Fibroblast of lung (primary cell): ENCODE measurements at places on chromosomes 12 and 14.

- H3K27ac ChIP-seq = no peak overlapping the region
- no peaks in the 10 kb centered on the region for H3K36me3 ChIP-seq
- H3K27me3 ChIP-seq = no peaks in the 10 kb centered on the region
- no peaks in the 10 kb centered on the region for H3K4me1 ChIP-seq
- peak; percentile 47 for DNase-seq
- H3K4me3 ChIP-seq = no peak overlapping the region
Observed at GRCh38 chr12:87667378-87667777, 361.8 kb downstream of the C12orf50 start.

- peaks cover 10% of the 10 kb centered on the region for H3K4me1 ChIP-seq
- H3K27ac ChIP-seq = no peak overlapping the region
- H3K27me3 ChIP-seq = no peaks in the 10 kb centered on the region
- H3K36me3 ChIP-seq = no peaks in the 10 kb centered on the region
Observed at GRCh38 chr14:54722791-54723432, 156.0 kb downstream of the SAMD4A start.

GRCh38 chr12:76878099-76878898, 520 bp downstream of the CSRP2 start:
- peak overlapping the region; percentile 95 for H3K27ac ChIP-seq
- H3K4me3 ChIP-seq = peak overlapping the region; percentile 83
- no peaks in the 10 kb centered on the region for H3K36me3 ChIP-seq
- peak; percentile 8 for DNase-seq

GRCh38 chr12:32558903-32559302, 120.2 kb upstream of the DNM1L start:
- DNase-seq = no peak
- H3K27me3 ChIP-seq = no peaks in the 10 kb centered on the region
- H3K27ac ChIP-seq = peak overlapping the region; percentile 29
- no peaks in the 10 kb centered on the region for H3K36me3 ChIP-seq
- H3K4me3 ChIP-seq = no peak overlapping the region
- peaks cover 6% of the 10 kb centered on the region for H3K4me1 ChIP-seq

DNA sequence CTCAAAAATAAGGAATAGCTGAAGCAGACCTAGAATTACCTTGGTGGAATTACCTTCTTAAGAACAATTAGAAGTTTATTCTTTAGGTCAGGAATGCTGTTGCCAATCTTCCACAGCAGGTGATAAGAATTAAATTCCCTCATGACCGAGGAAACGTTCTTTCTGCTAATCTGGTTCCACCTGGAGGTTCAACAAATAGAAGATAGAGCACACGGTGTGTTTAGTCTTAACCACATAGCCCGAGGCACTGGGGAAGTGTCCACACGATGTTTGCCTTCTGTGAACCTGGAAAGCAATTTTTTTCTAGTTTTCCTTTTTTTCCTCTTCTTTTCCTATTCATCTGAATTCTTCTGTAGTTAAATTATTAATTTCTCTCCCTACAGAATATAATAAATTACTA, 906.9 kb downstream of the NRXN3 start:
- H3K4me3 ChIP-seq = no peak overlapping the region
- H3K4me1 ChIP-seq = no peaks in the 10 kb centered on the region
- no peak overlapping the region for H3K27ac ChIP-seq
- no peak for DNase-seq

GRCh38 chr14:89493877-89494634, 77.0 kb upstream of the FOXN3 start:
- H3K27me3 ChIP-seq = no peaks in the 10 kb centered on the region
- H3K36me3 ChIP-seq = no peaks in the 10 kb centered on the region
- H3K4me3 ChIP-seq = no peak overlapping the region
- DNase-seq = peak; percentile 54
- H3K4me1 ChIP-seq = no peaks in the 10 kb centered on the region
- no peak overlapping the region for H3K27ac ChIP-seq

DNA sequence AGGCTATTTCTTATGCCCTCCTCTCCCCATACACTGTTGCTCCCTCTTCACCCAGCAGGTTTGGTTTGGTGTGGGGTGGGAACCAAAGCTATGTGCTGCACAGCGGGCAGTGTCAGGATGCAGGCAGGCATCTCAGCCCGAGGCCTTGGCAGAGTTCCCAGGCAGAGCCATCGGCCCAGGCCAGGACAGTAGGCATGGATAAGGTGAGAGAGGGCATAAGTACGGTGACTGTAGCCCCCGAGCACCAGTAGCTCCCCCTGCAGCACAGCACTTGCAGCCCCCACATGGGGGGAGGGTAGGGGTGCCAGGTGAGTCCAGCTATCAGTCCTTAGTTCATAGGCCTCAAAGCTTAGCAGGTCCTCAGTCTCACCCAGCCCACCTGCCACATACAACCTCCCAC, 7.2 kb downstream of the KLHL33 start:
- H3K27ac ChIP-seq = no peak overlapping the region
- no peaks in the 10 kb centered on the region for H3K27me3 ChIP-seq
- H3K36me3 ChIP-seq = no peaks in the 10 kb centered on the region
- no peak for DNase-seq

DNA sequence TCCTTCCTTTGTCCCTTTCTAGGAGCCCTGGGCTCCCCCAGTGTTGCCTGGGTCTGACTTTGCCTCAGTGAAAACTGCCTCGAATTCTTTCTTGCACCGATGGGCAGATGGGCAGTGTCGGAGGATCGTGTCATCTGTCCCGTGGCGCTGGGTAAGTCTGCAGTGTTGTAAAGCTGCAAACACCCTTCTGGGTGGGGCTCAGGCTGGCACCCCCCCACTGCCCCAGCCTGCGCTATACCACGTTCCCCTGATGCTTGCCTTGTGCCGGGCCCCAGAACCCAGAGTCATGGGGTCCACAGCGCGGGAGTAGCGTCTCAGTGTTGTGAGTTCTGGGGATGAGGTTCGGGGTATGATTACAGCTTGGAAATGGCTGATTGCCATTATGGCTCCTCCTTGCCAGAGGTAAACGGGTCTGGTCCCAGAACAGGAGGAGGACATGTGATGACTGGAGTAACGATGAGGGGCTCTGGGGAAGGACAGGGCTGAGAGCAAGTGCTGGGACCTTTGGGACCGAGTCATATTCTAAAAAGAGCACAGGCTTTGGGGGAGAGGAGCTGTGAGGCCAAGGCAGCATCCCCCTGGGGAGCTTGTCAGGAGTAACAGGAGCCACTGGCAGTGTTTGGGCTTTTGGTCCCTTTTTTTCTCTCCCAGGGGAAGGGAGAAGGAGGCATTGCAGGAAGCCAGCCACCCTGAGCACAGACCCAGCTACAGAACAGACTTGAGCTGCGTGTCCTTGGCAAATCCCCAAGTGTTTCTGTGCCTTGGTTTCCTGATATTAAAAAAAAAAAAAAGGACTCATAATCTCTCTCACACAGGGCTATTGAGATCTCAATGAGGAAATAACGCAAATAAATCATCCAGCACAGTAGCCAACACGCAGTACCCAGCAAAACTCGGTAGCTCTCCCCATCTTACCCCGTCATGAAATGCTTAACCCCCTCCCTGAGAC, 4.3 kb downstream of the RTL1 start:
- H3K4me1 ChIP-seq = peaks cover 4% of the 10 kb centered on the region
- H3K36me3 ChIP-seq = peaks cover 9% of the 10 kb centered on the region
- no peak for DNase-seq
- H3K27ac ChIP-seq = no peak overlapping the region
- no peak overlapping the region for H3K4me3 ChIP-seq
- no peaks in the 10 kb centered on the region for H3K27me3 ChIP-seq

DNA sequence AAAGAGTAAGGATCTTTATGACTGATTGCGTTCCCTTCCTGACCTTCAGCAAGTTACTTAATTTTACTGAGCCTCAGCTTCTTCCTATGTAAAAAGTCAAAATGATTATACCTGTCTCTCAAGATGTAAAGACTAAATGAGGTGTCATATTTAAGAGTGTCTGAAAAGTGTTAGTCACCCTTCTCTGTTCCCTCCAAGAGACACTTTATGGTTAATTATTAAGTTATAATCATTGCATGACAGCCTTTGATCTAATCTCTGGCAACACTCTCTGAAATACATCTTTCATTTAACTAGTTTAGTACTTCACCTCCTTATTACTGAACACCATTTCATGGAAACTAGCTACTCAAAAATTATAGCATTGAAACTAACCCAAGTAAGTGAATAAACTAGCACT, 54.8 kb downstream of the BMAL2 start:
- H3K36me3 ChIP-seq = peaks cover 2% of the 10 kb centered on the region
- H3K27ac ChIP-seq = no peak overlapping the region
- peaks cover 6% of the 10 kb centered on the region for H3K4me1 ChIP-seq
- DNase-seq = no peak
- H3K4me3 ChIP-seq = no peak overlapping the region
- no peaks in the 10 kb centered on the region for H3K27me3 ChIP-seq

- DNase-seq = no peak
- H3K4me3 ChIP-seq = no peak overlapping the region
- H3K4me1 ChIP-seq = no peaks in the 10 kb centered on the region
- H3K27ac ChIP-seq = no peak overlapping the region
Observed at GRCh38 chr12:44703182-44703910, 172.8 kb downstream of the NELL2 start.

DNA sequence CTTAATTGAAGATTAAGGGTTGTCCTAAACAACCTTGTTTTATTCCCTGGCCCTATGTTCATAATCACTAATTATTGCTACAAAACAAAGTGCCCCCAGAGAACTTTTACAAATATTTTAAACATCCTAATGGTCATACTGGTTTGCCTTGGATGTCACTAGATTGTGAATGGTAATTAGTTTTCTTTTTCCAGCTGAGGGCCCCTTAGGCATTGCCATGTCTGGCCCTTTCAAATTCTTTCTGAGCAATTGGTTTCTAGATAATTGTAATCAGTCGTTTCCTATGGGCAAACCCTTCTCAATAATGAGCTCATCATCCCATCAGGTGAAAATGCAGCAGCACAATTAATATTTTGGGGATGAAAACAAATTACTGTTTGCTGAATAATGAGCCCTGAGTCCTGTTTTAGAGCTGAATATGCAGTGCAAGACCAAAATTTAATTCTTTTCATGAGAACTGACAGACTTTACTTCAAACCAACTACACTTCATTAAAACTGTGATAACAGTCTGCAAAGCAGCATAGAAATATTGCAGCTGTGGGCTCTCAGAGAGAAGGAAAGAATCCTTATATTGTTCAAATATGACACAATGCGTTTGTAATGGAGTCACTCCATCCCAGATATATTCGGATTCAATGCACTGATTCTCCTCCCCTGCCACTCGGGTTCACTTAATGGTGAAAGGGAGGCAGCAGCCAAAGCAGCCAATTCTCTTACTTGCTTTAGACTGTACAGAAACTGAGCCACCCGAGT, 67.7 kb upstream of the ARHGAP5 start:
- peaks cover 3% of the 10 kb centered on the region for H3K4me1 ChIP-seq
- H3K27me3 ChIP-seq = no peaks in the 10 kb centered on the region
- DNase-seq = no peak
- H3K4me3 ChIP-seq = no peak overlapping the region
- H3K36me3 ChIP-seq = no peaks in the 10 kb centered on the region

GRCh38 chr12:77087427-77087826, 22.1 kb upstream of the E2F7 start:
- DNase-seq = peak; percentile 95
- H3K4me1 ChIP-seq = peaks cover 3% of the 10 kb centered on the region
- H3K27ac ChIP-seq = no peak overlapping the region
- no peak overlapping the region for H3K4me3 ChIP-seq
- no peaks in the 10 kb centered on the region for H3K27me3 ChIP-seq

DNA sequence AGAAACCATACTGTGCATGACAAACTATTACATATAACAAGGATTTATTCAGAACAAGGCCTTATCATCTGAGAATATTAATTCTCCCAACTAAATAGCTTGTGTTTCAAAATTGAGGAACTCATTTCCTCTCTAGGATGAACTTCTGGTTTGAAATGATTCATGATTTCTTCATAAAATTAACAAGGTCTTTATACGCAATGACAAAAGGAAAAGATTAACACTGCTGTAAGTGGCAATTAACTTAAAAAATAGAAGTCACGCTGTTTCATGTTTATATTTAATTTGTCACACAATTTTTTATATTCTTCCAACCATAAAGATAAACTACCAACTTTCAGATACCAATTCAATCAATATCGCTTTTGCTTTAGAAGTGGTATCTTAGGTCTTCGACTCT, 80.8 kb downstream of the GRIP1 start:
- no peaks in the 10 kb centered on the region for H3K36me3 ChIP-seq
- H3K4me1 ChIP-seq = no peaks in the 10 kb centered on the region
- H3K27ac ChIP-seq = no peak overlapping the region
- no peak overlapping the region for H3K4me3 ChIP-seq
- H3K27me3 ChIP-seq = no peaks in the 10 kb centered on the region

DNA sequence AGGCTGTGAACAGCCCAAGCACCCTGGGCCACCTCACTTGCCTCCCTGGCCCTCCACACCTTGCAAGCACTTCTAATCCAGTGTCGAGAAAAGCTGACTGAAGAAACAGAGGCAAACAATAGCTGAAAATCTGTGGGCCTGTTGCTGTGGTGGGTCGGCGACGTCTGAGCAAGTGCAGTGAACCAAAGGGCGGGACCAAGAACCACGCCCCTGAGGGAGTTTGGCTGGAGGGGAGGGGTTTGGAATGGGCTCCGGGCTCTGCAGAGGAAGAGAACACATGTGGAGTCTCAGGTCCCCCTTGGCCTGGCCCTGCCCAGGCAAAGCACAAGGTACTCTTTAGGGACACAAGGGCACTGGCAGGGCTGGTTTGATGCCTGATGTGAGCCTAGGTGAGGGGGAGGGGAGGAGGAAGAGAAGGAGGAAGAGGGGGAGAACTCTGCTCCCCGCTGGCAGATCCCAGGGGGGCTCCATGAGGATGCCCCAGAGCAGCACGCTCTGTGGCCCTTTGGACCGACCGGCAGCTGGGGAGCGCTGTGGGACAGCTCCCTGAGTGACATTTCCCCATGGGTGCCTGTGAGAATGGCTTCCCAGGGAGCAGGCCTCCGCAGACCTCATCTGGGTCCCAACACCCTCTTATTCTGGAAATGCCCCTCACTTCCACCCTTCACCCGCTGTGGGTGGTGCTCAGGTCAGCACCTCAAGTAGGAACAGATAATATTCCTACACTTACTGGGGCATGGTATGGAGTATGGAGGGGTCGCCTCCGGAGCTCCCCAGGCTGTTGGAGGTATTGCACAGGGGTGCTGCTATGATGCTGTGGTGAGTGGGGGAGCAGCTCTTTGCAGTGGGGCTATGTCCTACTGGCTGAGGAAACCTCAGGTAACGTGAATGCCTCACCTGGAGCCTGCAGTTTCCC, 85.5 kb downstream of the CPSF2 start:
- no peaks in the 10 kb centered on the region for H3K36me3 ChIP-seq
- H3K27me3 ChIP-seq = no peaks in the 10 kb centered on the region
- H3K27ac ChIP-seq = no peak overlapping the region
- no peak for DNase-seq
- H3K4me1 ChIP-seq = no peaks in the 10 kb centered on the region
